Left lung (tissue), 14 donors: ENCODE measurements at places on chromosomes 1 and 21.

GRCh38 chr21:38954588-38955004, 148.9 kb downstream of the ETS2 start:
- DNase-seq, result peak; percentile 64
- H3K4me3 ChIP-seq, result no peak overlapping the region
- no peaks in the 10 kb centered on the region for H3K27me3 ChIP-seq
- H3K27ac ChIP-seq, result no peak overlapping the region
- no peaks in the 10 kb centered on the region for H3K36me3 ChIP-seq

GRCh38 chr1:3007298-3008147, 13.7 kb upstream of the ACTRT2 start:
- no peak overlapping the region for H3K27ac ChIP-seq
- no peaks in the 10 kb centered on the region for H3K36me3 ChIP-seq
- H3K27me3 ChIP-seq, result peaks cover 58% of the 10 kb centered on the region
- DNase-seq, result no peak
- H3K4me1 ChIP-seq, result peaks cover 4% of the 10 kb centered on the region

DNA sequence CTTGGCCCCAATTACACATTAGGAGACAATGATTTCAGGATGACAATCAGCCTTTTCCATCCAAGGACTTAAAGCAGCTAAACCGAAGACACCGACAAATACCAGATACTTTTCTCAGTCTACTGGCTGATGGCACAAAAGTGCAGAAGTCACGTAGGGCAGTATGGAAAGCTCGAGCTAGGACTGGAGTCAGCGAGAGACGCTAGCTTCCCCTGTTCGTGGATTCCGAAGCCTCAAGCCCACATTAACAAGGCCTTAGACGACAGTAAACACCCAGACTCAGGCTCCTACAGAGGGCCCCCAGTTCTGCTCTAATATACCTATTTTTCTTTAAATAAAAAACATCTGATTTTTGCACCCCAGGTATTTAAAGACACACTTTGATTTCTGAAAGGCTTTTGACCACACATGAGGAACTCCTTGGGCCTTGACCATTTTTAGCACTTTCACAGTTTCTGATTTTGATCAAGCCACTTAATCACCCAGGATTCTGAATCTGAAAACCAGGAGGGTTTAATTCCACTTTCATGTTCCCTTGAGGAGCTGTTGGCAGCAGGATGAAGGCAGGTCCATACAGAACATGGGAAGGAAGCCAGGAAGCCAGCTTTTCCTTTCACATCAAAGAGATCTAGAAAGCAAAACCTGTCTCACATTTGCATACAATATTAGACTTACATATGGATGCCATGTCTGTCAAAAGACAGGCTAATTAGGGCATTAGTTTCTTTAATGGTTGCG, 204.1 kb downstream of the GABPA start:
- H3K4me3 ChIP-seq, result no peak overlapping the region
- H3K27ac ChIP-seq, result peak overlapping the region; percentile 51
- no peaks in the 10 kb centered on the region for H3K27me3 ChIP-seq
- no peaks in the 10 kb centered on the region for H3K36me3 ChIP-seq

- no peak overlapping the region for H3K27ac ChIP-seq
- H3K4me1 ChIP-seq, result no peaks in the 10 kb centered on the region
- H3K4me3 ChIP-seq, result no peak overlapping the region
Measured at GRCh38 chr1:74767490-74767889, 34.5 kb downstream of the TYW3 start.

- H3K4me1 ChIP-seq, result no peaks in the 10 kb centered on the region
- no peak overlapping the region for H3K4me3 ChIP-seq
- no peak overlapping the region for H3K27ac ChIP-seq
- H3K27me3 ChIP-seq, result no peaks in the 10 kb centered on the region
- DNase-seq, result no peak
- H3K36me3 ChIP-seq, result no peaks in the 10 kb centered on the region
Measured at GRCh38 chr21:40208206-40208947, 341.1 kb downstream of the PCP4 start.

GRCh38 chr21:46598581-46599572, 6.0 kb downstream of the S100B start:
- H3K27me3 ChIP-seq, result no peaks in the 10 kb centered on the region
- H3K36me3 ChIP-seq, result no peaks in the 10 kb centered on the region
- H3K4me3 ChIP-seq, result no peak overlapping the region
- DNase-seq, result no peak
- H3K4me1 ChIP-seq, result no peaks in the 10 kb centered on the region

GRCh38 chr1:42943166-42943565, 15.5 kb downstream of the SLC2A1 start:
- no peaks in the 10 kb centered on the region for H3K36me3 ChIP-seq
- H3K4me1 ChIP-seq, result peaks cover 74% of the 10 kb centered on the region
- peak overlapping the region; percentile 34 for H3K27ac ChIP-seq

DNA sequence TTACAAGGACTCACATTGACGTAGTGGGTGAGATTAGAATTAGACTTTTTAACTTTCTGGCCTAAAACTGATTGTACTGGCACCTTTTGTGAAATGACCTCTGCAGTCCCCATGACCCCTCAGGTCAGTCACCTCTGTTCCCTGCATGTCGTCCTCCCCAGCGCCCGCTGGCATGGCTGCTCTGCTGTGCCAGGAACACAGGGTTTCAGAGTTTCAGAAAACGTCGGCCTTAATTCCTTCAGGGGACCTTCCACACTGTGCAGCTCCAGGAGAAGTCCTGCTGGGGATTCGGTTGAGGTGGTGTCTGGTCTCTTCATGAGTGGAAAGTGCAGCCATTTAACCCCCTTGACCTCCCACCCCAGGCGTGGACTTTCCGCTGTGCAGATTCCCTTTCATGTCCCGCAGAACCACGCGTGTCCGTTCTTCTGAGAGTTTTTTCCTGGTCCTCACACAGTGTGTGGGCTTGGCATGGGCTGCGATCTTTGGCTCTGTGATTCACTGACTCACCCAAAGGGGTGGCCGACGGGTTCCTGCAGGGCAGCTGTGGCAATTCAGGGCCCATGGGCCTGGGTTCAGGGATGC, 158.4 kb upstream of the COL6A1 start:
- peaks cover 9% of the 10 kb centered on the region for H3K27me3 ChIP-seq
- no peak for DNase-seq
- no peak overlapping the region for H3K4me3 ChIP-seq
- no peak overlapping the region for H3K27ac ChIP-seq

DNA sequence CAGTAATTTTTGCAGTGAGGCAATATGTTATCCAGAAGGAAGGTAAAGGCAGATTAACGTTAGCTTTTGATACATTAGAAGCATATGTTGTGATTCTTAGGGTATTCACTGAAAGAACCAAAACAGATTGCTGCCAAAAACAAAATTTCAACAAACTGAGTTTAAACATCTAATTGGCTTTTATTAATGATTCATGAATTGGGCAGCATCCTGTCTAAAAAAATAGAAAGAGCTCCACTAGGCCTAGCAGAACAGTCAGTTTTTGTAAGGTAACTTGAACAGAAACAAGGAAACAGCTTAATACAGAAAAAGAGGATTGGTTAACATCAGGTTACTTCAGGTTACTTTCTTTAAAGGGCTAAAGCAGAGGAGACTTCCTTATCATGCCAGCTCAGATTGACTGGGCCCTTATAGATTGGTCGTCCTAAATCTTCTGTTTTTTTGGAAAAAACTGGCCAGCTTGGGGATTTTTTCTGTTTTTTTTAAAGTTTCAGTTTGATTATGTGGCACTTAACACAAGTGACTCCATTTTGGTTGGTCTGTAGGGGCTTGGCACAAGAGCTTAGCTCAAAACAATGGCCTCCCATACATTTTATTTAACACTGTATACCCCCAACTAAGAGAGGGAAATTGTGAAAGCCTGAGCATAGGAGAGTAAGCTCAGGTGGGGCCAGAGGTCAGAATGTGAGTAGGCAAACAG, 36.8 kb upstream of the GALNT2 start:
- DNase-seq, result no peak
- H3K36me3 ChIP-seq, result no peaks in the 10 kb centered on the region
- no peaks in the 10 kb centered on the region for H3K4me1 ChIP-seq
- no peaks in the 10 kb centered on the region for H3K27me3 ChIP-seq
- H3K27ac ChIP-seq, result no peak overlapping the region
- H3K4me3 ChIP-seq, result no peak overlapping the region

DNA sequence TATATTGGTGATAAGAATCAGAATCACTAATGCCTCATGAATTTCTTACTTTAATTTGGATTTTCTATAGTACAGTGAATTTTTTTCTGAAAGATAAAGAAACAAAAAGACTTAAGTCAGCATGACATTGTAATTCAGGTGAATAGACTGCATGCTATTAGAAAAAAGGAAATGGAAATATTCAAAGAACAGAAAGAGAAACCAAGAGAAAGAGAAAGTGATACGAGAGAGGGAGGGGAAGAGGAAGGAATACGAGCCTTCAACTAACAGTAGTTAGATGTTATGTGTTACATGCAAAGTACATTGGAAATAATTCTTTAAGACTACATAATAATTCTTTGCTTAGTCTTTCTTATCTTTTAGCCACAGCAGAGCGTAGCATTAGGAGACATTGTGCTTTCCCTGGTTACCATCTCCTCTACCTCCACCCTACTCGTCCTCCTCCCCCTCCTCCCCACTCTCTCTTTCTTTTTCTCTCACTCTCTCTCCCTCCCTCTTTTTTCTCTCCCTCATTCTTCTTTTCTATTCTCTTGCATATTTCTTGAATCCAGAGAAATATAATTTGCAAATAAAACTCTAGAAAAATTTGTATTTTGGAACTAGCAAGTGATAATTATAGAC, 46.4 kb upstream of the ADGRL4 start:
- no peaks in the 10 kb centered on the region for H3K4me1 ChIP-seq
- H3K36me3 ChIP-seq, result no peaks in the 10 kb centered on the region
- peak overlapping the region; percentile 26 for H3K4me3 ChIP-seq
- H3K27me3 ChIP-seq, result no peaks in the 10 kb centered on the region

DNA sequence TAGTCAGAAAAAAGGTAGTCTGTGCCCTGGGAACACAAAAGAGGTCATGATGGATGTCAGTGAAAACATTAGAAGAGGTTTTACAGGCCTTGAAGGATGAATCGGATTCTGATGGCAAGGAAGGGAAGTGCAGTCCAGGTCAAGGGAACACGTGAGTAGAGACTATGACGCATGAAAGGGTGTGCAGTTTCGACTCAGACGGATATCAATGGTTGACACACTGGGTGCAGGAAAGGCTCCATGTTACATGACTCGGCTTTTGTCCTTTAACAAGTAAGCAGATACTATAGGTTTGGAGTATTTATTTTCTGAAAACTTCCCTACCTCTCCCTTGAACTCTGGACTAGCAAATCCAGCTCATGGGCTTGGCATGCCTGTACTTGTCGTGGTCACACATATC, 55.3 kb downstream of the SEC16B start:
- H3K36me3 ChIP-seq, result no peaks in the 10 kb centered on the region
- no peaks in the 10 kb centered on the region for H3K4me1 ChIP-seq
- H3K4me3 ChIP-seq, result no peak overlapping the region

- H3K27me3 ChIP-seq, result no peaks in the 10 kb centered on the region
- H3K36me3 ChIP-seq, result no peaks in the 10 kb centered on the region
- no peaks in the 10 kb centered on the region for H3K4me1 ChIP-seq
Measured at GRCh38 chr1:204025917-204026707, 46.8 kb upstream of the SOX13 start.

- peak overlapping the region; percentile 89 for H3K27ac ChIP-seq
- no peaks in the 10 kb centered on the region for H3K36me3 ChIP-seq
- peak overlapping the region; percentile 78 for H3K4me3 ChIP-seq
- DNase-seq, result peak; percentile 90
- H3K4me1 ChIP-seq, result peaks cover 34% of the 10 kb centered on the region
Measured at GRCh38 chr1:75723989-75724471, 479 bp upstream of the ACADM start.

GRCh38 chr1:201636097-201636496, 97.2 kb downstream of the NAV1 start:
- H3K4me1 ChIP-seq, result peaks cover 12% of the 10 kb centered on the region
- no peak for DNase-seq
- H3K4me3 ChIP-seq, result no peak overlapping the region
- no peak overlapping the region for H3K27ac ChIP-seq
- H3K36me3 ChIP-seq, result no peaks in the 10 kb centered on the region

DNA sequence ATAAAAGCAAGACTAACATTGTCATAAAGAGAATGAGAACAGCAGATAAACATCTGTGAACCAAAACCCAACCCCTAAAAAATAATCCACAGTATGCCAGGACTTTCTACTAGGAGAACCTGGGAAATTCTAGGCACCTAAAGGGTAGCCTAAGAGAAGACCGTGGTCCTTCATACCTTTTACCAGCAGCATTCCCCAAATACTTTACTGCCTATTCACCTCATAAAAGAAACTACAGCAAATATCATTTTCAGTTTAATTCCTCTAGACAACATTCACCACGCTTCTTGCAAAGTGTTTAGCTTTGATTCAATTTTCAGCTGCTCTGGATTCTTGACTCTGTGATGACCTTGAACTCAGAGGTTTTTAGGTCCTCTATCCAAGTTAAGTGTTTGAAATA, 1180.7 kb upstream of the B3GALT2 start:
- H3K4me1 ChIP-seq, result no peaks in the 10 kb centered on the region
- H3K27ac ChIP-seq, result no peak overlapping the region
- no peaks in the 10 kb centered on the region for H3K27me3 ChIP-seq
- H3K36me3 ChIP-seq, result no peaks in the 10 kb centered on the region
- no peak overlapping the region for H3K4me3 ChIP-seq
- no peak for DNase-seq

DNA sequence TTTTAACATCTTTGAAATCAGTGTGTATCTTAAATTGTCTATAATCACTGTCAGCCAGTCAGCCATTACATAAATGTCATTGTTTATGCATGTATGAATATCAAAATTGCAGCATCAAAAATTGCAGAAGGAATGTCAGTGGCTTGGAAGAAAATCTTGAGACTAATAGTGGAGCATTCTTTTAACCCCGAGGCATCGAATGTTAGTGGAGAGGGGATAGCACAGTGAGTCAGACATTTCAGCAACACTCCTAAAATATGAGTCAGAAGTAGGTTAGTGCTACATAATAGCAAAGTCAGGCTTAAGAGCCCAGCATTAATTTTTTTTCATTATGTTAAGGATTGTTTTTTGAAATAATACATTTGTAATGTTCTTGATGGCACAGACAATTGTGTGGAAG, 45.5 kb downstream of the SNRPE start:
- H3K4me3 ChIP-seq, result no peak overlapping the region
- DNase-seq, result no peak
- H3K27ac ChIP-seq, result no peak overlapping the region
- no peaks in the 10 kb centered on the region for H3K4me1 ChIP-seq
- no peaks in the 10 kb centered on the region for H3K36me3 ChIP-seq

GRCh38 chr1:43868741-43869067, 64.9 kb upstream of the ARTN start:
- H3K36me3 ChIP-seq, result no peaks in the 10 kb centered on the region
- no peak for DNase-seq
- no peak overlapping the region for H3K27ac ChIP-seq

- no peaks in the 10 kb centered on the region for H3K27me3 ChIP-seq
- no peak overlapping the region for H3K4me3 ChIP-seq
- H3K4me1 ChIP-seq, result peaks cover 10% of the 10 kb centered on the region
- no peak for DNase-seq
- no peaks in the 10 kb centered on the region for H3K36me3 ChIP-seq
Measured at GRCh38 chr21:31710586-31710985, 21.3 kb downstream of the SCAF4 start.

- no peaks in the 10 kb centered on the region for H3K36me3 ChIP-seq
- H3K27ac ChIP-seq, result no peak overlapping the region
- no peak overlapping the region for H3K4me3 ChIP-seq
- no peaks in the 10 kb centered on the region for H3K27me3 ChIP-seq
Measured at GRCh38 chr1:164689672-164690511, 130.9 kb downstream of the PBX1 start.

GRCh38 chr1:25503551-25504426, 39.6 kb upstream of the LDLRAP1 start:
- no peak overlapping the region for H3K4me3 ChIP-seq
- peaks cover 13% of the 10 kb centered on the region for H3K36me3 ChIP-seq
- no peaks in the 10 kb centered on the region for H3K27me3 ChIP-seq
